Glomerular endothelial cell (primary cell): ENCODE measurements at places on chromosomes 7 and 10. TPM values are rescaled to one million over a fixed set of nuclear protein-coding genes. Genes with fewer than 3 reads are reported as not detected.

DNA sequence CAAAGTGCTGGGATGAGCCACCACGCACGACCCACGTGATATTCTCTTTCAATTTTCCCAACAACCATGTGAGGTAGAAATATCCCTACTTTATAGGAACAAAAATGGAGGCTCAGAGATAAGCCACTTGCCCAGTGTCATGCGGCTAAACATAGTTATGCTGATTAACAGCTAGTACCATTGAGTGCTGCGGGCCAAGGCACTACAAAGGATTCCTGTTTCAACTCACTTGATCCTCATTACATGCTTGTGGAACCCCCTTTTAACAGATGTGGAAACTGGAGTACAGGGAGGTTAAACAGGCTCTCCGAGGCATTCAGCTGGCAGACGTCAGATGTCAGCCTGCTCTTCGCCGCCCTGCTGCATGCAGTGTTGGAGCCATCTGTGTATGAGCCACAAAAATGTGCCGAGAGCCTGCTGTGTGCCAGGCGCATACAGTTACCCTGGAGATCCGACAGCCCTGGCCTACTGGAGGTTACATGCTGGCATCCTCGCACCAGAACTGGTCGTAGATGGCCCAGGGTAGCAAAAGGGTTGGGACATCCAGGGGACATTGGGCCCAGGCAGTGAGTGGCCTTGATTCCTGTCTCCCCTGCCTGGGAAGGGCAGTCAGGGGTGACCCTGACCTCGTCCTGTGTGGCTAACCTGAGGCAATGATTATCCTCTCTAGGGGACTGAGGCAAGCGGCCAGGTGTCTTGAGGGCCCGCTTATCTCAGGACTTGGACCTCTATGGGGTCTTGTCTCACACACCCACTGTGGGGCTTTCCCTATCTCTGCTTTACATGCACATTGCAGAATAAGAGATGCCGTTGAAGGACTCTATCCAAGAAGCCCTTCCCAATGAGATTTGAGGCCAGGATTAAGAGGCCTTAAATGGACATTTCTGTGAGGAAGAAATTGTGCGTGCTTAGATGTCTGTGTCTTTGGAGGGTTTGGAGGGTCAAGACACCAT is 18.5 kb upstream of the SRGN start:
- DNase-seq = no peak

- no peak for DNase-seq
Measured at GRCh38 chr10:69801434-69802315, at the start of gene COL13A1. COL13A1 (plus strand) TSS chr10:69801906; CDS start chr10:69802424, 518 bp downstream.

DNA sequence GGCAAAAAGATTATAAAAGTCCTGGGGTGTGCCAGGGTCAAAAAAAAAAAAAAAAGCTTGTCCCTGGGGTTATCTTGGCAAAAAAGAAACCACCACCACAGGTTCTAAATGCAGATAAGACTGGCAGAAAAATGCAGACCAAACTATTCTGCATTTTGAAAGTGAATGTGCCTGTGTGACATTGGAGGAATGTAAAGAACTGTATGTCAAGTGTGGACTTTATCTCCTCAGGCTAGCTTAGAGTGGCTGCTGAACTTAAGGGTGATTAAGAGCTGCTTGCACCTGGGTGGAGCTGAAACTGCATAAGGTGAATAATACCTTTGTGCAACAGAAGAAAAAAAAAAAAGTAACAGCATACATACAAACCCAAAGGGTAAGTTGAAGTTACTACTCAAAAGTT is 1.3 kb upstream of the NAPEPLD start:
- no peak for DNase-seq

- DNase-seq = no peak
Measured at GRCh38 chr10:110617425-110618229, 26.5 kb upstream of the RBM20 start.

The UNCX gene
- total RNA-seq = not detected in 2 replicates
